Activated T-cell treated with anti-CD3 and anti-CD28 coated beads, Interleukin-2, amount 50 U/mL, for 4 hours (primary cell): ENCODE measurements at places on chromosomes 11 and 22. TPM values are rescaled to one million over a fixed set of nuclear protein-coding genes. Genes with fewer than 3 reads are reported as not detected.

GRCh38 chr11:76603202-76603601 lies 67.3 kb downstream of the LRRC32 start:
- DNase-seq, result no peak

- no peak for DNase-seq
Observed at GRCh38 chr11:93569496-93569895, 26.3 kb upstream of the SMCO4 start.

The OR51E1 gene
- not detected for total RNA-seq

The DRD2 gene
- not detected for total RNA-seq
